ENCODE measurements at places on chromosomes 6 and 20.

DNA sequence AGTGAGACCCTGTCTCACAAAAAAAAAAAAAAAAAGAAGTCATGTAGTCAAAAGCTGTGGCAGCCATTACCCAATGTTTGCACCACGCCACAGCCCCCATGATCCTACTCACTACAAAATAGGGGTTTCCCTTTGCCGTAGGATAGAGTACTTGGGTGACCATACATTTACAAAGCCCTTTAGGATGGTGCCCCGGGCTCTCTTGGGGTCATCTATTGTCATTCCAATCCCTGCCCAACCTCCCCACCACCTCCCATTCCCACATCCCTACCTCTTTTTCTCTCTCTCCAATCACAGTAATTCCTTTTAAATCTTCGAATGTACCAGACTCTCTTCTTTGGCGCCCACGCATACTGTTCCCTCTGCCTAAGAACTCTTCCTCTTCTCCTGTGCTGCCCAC is 74.6 kb downstream of the KIAA0319 start:
- DNase-seq: no peak

GRCh38 chr6:147201885-147202515 is 2.2 kb upstream of the STXBP5 start:
- DNase-seq: no peak

GRCh38 chr6:136566007-136566487 is 15.8 kb upstream of the MAP7 start:
- DNase-seq: no peak

GRCh38 chr6:4667591-4667990 is 108.6 kb upstream of the CDYL start:
- DNase-seq: no peak

DNA sequence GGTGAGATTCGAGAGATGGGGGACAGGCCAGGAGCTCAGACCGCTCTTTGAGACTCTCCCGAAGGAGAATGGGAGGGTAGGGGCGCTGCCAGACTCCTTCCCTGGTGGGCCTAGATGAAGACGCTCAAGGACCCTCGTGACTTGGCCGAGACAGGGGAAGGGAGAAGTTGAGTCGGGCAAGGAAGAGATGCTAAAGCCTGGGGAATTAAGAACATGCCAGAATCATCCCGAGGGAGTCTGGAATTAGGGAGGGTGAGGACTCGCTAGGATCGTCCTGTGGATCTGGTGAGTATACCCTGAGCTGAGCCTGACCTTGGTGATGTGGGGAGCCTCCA is 529 bp downstream of the UBE2C start:
- DNase-seq: no peak

- no peak for DNase-seq
Measured at GRCh38 chr6:41239467-41240159, 11.5 kb downstream of the TREML4 start.

GRCh38 chr6:4585682-4586468 is 190.3 kb upstream of the CDYL start:
- no peak for DNase-seq

- DNase-seq: no peak
Measured at GRCh38 chr20:42483730-42484303, 705.9 kb downstream of the PTPRT start.

DNA sequence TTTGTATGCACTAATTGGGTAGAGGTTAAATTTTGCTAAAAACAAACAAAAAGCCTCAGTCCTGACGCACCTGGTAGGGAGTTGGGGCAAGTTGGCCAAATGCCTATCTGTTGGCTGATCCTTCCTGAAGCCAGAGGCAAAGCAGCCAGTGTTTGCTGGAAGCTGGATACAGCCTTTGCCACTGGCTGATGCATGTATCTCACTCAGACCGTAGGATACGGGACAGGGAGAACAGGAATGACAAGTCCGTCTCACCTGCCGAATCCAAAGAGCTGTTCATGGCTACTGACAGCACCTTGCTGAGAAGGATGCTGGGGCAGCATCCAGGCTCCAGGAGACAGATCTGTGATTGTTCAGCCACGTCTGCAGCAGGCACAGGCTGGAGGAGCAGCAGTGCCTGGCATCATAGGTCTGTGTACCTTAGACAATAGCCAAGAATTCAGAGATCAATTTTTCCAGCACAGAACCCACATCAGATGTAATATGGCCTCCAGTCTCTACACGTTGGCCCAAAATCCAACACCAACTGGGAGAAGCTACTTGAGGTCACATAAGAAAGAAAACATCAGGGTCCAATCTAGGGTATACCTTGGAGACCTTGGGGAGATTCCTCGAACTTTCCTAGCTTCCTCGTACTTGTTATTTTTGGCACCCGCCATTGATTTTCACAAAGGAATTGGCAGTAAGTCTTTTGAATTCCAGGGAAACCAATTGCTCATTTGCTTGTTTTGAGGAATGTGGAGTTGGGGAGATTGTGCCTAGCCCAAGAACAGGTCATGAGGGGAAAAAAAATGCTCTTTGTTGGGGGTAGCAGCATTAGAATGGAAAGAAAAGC is 108.5 kb upstream of the ARMC2 start:
- DNase-seq: no peak

- DNase-seq: no peak
Measured at GRCh38 chr6:25085756-25086155, 150.0 kb upstream of the RIPOR2 start.

DNA sequence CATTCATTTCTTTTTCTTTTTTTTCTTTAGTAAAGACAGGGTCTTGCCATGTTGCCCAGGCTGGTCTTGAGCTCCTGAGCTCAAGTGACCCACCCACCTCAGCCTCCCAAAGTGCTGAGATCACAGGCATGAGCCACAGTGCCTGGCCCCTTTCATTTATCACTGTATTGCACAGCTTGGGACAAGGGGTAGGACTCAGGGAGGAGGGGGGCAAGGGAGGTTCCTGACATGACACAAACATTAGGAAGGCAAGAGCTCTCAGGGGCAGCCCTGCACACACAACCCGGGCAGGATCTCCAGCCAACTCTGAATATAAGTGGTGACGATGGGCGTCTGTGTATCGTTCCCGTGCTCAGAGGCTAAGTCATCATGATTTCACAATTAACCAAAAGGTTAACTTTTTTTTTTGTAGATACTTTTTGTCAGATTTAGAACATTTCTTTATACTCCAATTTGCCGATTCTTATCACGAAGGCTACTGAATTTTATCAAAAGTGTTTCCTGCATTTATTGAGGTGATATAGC is 19.9 kb downstream of the SLC2A4RG start:
- no peak for DNase-seq

DNA sequence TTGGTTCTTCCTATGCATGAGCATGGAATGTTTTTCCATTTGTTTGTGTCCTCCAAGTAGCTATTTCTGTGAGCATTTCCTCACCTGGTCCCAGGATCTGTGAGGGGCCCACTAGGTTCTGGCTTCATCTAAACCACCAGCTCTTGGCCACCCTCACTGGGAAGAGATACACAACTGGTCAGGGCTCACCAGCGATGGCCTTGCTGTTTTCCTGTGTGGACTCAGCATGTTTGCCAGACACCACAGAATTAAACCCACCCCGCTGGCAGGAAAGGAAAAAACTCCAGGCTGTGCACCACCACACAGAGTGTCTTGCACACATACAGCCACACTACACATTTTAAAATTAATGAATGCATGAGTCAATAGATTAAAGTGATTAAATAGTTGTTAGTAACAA is 65.1 kb upstream of the NXT1 start:
- DNase-seq: no peak

DNA sequence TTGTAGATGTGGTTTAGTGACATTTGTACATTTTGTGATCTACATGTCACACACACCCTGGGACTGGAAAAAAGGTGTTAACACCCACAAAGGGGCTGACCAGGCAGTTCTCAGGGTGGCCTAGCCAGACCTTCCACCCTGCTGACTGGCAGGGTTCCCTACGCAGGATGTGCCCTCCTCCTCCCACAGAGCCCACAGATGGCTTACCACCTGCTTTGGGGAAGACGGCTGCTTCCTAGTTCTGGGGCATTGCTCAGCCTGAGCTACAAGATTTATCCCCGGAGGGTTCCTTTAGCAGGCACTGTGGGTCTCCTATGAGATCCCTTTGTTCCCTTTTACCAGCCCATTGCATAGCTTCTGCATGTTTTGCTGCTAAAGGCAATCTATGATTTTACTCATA is 35.1 kb downstream of the SNAP25 start:
- no peak for DNase-seq
